Stimulated activated CD4-positive, alpha-beta T cell treated with anti-CD3 and anti-CD28 coated beads, Interleukin-4, amount 100 ng/mL, for 1 hour (primary cell): ENCODE measurements at places on chromosomes 7 and 10.

DNA sequence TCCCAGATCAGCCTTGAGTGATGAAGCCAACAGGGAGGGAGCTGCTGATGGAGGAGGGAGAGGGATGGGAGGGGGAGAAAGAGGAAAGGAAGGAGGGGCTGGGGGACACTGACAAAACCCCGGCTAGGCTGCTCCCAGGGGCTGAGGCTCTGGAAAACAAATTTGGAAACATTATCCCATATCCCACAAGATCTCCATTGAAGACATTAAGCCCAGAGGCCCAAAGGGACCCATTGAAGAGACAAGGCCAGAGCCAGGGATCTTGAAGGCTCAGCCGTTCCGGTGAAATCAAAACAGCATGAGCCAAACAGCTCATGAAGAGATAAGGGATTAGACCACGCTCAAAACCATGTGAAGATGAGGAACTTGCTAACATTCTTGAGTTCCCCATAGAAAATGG is 184.3 kb upstream of the ITGB1 start:
- DNase-seq: no peak

- no peak for DNase-seq
Observed at GRCh38 chr10:112963835-112964234, 13.8 kb downstream of the TCF7L2 start.

DNA sequence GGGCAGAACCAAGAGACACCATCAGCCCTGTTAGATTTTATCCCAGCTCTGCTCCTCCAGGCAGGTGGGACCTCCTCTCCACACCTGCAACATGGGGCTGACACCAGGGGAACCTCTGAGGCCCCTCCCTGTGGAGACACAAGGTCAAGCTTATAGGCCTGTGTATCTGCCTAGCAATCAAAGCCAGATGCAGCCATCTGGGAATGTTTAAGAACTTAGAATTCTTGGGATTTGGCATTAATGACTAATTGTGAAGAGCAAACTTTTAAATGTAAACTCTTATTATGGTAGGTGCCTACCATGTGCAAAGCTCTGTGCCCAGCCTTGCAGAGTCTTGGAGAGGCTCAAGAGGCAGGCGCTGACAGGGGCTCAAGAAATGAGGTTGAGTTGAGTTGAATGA is 52.1 kb downstream of the TBATA start:
- no peak for DNase-seq

- DNase-seq: no peak
Observed at GRCh38 chr7:155529346-155529745, 17.0 kb downstream of the CNPY1 start.
